Breast epithelium (tissue), 4 donors: ENCODE measurements at places on chromosomes 1 and 21.

GRCh38 chr1:168090395-168090794, 46.3 kb downstream of the GPR161 start:
- no peaks in the 10 kb centered on the region for H3K27me3 ChIP-seq
- no peak for DNase-seq
- no peak overlapping the region for H3K27ac ChIP-seq
- H3K4me1 ChIP-seq: no peaks in the 10 kb centered on the region

DNA sequence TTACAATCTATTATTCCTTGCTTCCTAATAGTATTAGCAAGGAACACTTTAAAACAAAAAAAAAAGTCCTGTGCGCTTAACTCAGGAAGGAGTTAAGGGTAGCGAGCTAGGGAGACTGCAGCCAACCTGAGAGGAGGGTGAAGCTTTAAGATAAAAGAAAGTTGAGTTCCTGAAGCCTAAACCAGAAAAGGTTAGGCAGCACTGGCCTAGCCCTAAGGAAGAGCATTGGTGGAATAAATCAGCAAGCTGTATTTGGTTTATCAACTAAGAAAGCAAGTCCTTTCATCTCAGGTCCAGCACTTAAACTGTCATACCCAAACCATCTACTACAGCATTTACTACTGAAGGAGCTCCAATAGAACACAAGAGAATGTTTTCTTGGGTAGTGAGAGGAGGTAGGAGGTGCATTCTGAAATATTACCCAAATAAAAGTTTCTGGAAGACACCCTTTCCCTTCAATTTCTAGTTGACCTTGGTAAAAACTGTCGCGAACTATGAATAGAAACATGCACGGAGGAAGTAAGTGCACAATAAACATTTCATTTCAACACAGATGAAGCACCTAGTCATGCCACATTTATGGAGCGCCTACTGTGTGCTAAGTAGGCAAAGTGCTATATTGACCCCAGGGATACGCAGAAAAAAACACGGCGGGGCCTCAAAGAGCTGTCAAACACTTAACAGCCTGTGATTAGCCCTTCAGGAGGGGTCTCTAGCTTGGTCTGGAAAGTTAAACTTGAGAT, 1.3 kb downstream of the GLRX2 start:
- peak overlapping the region; percentile 84 for H3K27ac ChIP-seq
- H3K4me3 ChIP-seq: peak overlapping the region; percentile 88
- DNase-seq: no peak
- no peaks in the 10 kb centered on the region for H3K27me3 ChIP-seq
- H3K36me3 ChIP-seq: no peaks in the 10 kb centered on the region

- no peaks in the 10 kb centered on the region for H3K27me3 ChIP-seq
- no peaks in the 10 kb centered on the region for H3K4me1 ChIP-seq
- no peaks in the 10 kb centered on the region for H3K36me3 ChIP-seq
- H3K4me3 ChIP-seq: no peak overlapping the region
Observed at GRCh38 chr1:21152423-21153100, 24.1 kb downstream of the EIF4G3 start.

DNA sequence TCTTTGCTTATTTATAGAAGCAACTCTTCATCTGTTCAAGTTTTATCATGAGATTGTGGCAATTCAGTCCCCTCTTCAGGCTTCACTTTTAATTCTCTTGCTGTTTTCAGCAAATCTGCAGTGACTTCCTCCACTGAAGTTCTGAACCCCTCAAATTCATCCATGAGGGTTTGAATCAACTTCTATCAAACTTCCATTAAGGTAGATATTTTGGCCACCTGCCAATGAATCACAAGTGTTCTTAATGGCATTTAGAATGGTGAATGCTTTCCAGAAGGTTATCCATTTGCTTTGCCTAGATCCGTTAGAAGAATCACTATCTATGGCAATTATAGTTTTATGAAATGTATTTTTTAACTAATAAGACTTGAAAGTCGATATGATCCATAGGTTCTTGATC, 946.7 kb upstream of the B3GALT2 start:
- H3K27me3 ChIP-seq: no peaks in the 10 kb centered on the region
- no peaks in the 10 kb centered on the region for H3K36me3 ChIP-seq
